ENCODE measurements at places on chromosomes 12 and 14. TPM values are rescaled to one million over a fixed set of nuclear protein-coding genes. Genes with fewer than 3 reads are reported as not detected.

DNA sequence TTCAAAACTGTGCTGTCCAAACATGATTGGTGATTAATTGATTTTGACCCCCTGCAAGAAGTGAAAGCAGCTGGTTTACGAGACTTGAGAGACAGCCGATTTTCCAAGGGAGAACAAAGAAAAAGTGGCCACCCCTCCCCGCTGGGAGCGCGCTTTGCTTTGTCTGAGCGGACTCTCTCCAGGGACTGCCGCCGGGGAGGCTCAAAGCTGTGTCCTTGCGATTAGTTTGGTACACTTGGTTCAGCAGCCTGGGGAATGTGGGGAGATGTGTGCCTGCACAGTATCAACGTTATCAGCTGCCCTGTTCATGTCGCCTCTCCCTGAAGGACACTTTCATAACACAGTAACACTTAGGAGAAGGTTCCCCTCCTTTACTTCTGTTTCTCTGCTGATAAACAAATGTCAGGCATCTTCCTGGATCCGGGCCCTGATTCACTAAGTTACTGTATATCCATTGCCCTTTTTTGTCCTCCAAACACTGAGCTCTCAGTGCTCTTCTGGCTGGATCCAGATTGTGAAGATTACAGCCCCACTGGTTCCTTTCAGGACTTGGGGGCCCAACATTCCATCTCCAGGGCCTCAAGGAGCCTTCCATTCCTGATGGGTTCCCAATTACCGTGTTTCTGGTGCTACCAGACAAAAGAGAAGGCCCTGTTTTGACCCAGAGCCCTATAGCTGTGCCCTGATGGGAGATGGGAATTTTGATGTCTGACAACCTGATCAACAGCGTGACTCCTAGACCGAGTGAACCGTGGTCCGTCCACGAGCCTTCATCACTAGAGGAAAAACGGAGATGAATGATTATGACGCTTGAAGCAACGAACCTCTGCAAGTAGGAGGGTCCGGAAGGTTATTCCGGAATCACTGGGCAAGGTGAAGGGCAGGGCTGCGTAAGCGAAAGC, 31.7 kb upstream of the TUBA1C start:
- DNase-seq, result peak; percentile 28

- DNase-seq, result no peak
Measured at GRCh38 chr14:103925316-103925715, 2.9 kb upstream of the TDRD9 start.

DNA sequence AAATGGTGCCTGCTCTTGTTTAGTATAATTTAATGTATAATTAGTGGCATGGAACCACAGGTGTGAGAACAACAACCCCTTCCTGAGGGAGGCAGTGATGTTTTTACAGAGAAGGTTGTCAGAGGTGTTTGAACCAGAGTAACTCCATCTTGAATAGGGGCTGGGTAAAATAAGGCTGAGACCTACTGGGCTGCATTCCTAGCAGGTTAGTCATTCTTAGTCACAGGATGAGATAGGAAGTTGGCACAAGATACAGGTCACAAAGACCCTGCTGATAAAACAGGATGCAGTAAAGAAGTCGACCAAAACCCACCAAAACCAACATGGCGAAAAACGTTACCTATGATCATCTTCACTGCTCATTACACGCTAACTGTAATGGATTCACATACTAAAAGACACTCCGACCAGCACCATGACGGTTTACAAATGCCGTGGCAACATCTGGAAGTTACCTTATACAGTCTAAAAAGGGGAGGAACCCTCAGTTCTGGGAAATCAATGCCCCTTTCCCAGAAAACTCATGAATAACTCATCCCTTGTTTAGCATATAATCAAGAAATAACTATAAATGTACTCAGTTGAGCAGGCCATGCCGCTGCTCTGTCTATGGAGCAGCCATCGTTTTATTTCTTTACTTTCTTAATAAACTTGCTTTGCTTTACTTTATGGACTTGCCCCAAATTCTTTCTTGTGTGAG, 47.8 kb upstream of the LTA4H start:
- DNase-seq, result no peak

Gene PTPN6
- 21.7 TPM for total RNA-seq

Gene TMCC3
- 62.6 TPM for total RNA-seq
